Stimulated activated CD8-positive, alpha-beta memory T cell treated with anti-CD3 and anti-CD28 coated beads, Interleukin-7, amount 100 ng/mL, for 1 hour (primary cell): ENCODE measurements at places on chromosomes 5 and 9.

GRCh38 chr5:137336565-137337120, 162.5 kb downstream of the SPOCK1 start:
- no peak for DNase-seq

DNA sequence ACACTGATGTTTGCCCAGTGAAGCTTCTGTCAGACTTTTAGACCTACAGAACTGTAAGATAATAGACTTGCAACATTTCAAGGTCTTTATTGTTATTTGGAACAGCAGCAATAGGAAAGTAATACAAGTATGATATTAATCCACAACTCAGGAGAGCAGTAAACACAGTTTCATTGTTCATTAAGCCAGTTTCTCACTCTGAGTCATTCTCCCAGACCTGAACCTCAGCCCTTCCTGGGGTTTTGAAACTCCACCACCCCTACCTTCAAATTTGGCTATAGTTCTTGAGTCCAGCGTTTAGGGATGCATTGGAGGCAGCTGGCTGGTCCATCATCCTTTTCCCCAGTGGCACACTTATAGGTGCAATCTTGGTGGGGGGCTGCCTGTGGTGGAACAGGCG, 203.2 kb downstream of the RAB3C start:
- no peak for DNase-seq

DNA sequence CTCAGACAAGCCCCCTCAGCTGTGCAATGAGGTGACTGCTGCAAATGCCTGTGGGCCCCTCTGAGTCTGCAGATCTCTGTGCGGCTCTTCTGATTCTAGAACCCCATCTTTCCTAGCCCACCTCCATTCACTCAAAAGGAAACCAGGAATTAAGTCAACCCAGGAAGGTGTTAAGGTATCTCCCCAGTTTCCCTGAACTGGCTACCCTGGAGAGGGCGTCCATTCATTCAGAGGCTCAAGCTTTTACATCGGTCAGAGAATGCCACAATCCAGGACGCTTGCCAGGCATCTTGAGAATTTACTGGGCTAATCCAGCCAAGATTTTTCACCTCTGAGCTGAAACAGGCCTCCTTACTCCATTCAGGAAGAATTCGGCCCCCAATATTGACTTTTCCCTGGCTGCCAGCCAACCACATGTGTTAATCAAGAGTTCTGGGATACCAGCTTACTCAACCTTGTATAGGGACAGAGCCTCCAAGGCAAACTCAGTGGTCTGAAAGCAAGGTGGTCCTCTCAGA, 889 bp upstream of the ADAMTS12 start:
- no peak for DNase-seq

DNA sequence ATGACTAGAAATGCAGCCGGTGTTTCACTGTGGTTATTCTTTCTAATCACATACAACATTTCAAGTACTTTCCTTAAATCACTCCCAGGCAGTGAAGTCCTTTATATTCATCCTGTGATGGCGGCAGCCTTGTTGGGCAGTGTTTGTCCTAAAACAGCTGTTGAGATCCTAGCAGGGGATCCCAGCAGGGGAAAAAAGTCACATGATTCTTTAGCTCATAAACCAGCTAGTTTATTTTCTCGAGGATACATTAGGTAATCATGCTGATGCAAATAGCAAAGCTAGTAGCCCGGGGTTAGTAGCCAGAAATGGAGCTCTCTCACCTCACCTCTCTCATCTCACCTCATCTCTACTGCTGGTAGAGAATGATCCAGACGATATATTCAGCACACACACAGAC, 70.5 kb downstream of the FOXD1 start:
- no peak for DNase-seq

- DNase-seq: no peak
Measured at GRCh38 chr9:35908504-35909125, 675 bp upstream of the SPAAR start.

DNA sequence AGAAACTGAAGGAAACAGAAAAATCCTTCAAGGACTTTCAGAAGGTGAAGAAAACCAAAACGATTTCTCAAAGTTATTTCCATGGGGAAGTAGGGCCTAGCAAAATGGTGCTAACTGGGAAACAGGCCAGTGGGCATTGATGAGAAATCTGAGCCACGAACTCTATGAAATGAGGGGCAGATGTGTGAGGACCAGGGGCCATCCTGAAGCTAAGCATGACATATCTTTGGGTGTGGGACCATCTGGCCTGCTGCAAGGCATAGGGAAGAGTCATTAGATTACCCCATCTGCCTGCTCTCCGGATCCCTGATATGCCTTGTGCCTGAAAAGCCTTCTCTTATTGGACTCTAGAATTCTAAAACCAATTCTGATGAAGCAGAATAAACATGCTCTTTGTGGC, 143.8 kb downstream of the PALM2AKAP2 start:
- no peak for DNase-seq

DNA sequence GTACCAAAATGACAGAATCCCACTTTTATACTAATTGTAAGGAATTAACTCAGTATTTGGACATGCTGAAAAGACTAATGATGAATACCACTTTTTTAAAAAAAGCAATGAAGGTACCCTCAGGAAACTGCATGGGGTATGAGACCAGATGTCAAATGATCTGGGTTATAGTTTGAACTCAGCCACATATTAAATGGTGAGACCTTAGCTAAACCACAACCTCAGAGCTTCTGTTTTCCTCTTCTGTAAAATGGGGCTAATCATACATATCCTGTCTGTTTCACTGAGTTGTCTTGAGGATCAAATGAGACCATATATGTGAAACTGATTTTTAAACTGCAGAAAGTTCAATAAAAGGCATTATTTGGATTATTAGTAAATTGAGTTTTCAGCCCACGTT, 238.4 kb downstream of the AP3B1 start:
- no peak for DNase-seq

DNA sequence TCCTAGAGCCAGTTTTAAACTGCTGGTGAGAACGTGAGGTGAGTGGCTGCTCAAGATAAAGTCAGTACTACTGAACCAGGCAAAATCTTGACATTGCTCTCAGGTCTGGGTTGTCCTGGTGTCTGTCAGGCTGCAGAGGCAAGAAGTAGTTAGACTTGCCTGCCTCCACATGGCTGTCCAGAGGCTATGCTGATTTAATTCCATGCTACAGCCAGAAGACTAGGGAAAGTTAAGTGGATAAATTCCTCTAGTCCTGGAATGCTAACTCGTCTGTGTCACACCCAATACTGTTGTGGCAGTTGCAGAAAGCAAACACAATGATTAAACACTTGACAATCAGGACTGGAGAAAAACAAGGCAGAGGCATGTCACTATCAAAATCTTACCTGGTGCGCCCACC, 118.9 kb downstream of the ACER2 start:
- no peak for DNase-seq

GRCh38 chr9:34382054-34382453, 5.4 kb upstream of the MYORG start:
- DNase-seq: no peak

GRCh38 chr5:65620021-65620420, 4.1 kb downstream of the TRIM23 start:
- no peak for DNase-seq

GRCh38 chr9:35574578-35575122, 30.4 kb upstream of the TESK1 start:
- no peak for DNase-seq

DNA sequence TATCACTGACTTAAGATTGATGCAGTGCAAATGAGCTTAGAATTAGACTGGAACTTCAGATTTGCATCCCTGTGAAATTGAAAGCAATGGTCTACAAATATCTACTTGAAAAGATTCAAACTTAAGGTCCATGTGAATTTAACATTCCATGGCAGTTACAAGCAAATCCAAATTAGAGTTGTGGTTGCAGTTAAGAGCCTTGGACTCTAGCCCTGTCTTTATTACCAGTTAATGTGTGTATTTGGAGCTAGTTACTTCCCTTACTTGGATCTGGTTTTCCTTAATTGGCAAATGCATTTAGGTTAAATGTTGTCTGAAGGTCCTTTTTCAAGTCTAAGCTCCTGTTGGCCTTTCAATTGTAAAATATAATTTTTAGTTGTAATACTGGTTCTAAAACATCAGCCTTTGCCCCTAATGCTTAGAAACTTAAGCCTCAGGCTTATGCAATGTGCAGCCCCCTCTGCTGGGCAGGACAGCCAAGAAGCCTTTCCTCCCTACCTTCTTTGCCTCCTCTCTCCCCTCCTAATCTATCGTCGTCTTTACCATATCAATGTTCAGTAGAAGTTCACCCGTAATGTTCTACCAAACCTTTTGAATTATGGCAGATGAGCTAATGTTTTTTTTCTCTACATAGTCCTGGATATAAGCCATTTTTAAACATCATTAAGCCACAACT, 59.5 kb downstream of the ERMP1 start:
- no peak for DNase-seq

GRCh38 chr5:147688656-147689356, 93.7 kb downstream of the JAKMIP2 start:
- DNase-seq: no peak

DNA sequence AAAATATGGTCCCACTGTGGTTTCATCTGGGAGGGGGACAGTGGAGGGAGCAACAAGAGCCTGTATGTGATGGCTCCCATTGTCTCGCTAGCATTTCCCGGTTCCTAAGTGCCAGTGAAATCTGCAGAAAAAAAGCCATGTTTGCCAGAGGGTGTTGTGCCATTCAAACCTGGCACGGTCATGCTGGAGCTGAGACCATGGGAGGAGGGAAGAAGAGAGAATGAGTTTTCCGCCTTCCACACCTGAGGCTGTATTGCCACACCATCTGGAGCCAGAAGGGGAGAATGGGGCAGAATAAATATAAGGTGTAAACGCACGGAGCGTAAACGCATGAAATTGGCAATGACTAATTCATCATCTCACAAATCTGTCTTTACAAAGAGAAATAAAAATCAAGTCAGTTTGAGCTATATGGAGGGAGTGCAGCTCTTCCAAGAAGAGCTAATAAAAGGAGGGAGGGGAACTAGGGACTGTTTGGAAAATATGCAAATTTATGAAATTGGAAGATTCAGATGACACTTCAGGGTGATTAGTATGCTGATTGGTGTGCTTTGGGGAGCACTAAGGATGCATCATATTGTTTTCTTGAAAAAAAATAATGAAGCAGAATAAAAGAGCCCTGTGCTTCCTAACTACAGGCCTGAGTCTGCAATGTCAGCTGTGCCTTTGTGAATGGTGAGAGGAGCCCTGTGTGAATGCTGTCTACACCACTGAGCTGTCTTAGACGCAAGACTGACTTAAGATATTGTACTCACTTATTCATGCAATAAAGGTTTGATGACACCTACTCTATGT, 237.9 kb downstream of the NSG2 start:
- DNase-seq: no peak

- no peak for DNase-seq
Measured at GRCh38 chr5:132136906-132137305, 63.3 kb downstream of the CSF2 start.

GRCh38 chr5:36934740-36935356, 58.3 kb downstream of the NIPBL start:
- no peak for DNase-seq

- DNase-seq: no peak
Measured at GRCh38 chr5:52620315-52620714, 167.4 kb upstream of the ITGA1 start.

- no peak for DNase-seq
Measured at GRCh38 chr9:109320331-109320741, 523 bp downstream of the EPB41L4B start.

DNA sequence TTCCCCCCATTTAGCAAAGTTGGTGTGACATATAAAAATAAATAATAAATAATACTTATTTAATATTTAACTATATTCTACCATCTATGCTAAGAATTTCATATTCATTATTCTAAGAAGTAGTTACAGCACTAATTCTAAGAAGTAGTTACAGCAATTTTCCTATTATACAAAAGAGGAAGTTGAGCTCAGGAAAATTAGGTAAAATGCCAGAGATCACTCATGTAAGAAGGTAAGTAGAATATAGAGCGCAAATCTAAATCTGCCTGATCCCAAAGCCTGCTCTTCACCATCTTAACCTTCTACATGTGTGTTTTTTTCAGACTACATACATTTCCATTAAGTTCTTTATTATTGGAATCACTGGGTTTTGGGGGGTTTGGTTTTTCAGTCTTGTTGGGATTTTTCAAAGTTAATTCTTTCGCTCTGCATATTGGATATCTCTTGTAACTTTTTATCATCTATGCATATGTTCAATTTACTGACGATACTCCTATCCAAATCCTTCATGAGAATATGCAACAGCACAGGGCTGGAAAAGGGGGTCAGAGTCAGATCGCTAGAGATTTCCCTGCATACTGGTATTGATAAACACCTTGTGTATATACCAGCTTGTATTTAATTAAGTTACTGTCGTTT, 852.1 kb downstream of the MAT2B start:
- DNase-seq: no peak

- DNase-seq: no peak
Measured at GRCh38 chr5:179122411-179123108, 62.4 kb downstream of the ZNF354C start.

DNA sequence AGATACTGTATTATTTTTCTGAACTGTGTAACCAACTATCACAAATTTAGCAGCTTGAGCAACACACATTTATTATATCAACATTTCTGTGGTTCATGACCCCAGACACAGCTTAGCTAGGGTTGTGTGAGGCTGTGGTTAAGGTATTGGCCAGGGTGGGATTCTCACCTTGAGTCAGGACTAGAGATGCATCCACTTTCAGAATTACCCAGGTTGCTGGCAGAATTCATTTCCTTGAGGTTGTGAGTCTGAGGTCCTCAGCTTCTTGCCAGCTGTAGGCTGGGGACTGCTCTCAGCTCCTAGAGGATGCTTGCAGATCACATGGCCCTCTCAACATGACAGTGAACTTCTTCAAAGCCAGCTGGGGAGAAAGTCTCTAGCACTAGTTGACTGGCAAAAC, 122.5 kb upstream of the RASGRF2 start:
- DNase-seq: no peak

- no peak for DNase-seq
Measured at GRCh38 chr5:122412966-122413365, 100.9 kb downstream of the SNCAIP start.

DNA sequence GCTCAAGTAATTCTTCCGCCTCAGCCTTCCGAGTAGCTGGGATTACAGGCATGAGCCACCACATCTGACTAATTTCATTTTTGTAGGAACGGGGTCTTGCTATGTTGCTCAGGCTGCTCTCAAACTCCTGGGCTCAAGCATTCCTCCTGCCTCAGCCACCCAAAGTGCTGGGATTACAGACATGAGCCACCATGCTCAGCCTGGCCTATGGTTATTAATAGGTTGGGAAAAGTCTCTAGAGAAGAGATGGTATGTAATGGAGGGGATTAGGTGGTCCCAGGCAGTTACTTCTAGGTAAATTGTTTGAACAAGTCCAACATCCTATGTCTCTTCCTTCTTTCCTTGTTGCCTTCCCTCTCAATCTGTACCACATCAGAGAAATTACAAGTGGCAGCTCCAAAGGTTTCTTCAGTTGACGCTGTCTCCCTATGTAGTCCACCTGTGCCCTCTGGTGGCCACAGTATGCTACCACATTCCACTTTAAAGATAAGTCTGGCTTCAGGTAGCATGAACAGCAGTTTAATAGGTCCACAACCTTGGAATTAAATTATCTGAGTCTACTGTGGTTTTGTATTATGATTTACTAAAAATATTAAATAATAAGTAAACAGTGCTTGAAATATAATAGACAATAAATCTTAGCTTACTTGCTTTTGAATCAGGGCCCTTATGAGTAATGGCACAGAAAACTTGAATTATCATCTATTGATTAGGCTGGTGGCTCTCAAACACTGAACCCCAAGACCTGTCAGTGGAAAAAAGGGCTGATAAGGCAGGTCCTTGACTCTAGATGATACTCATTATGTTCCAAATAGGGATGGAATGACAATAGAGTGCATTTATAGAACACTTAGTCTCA, 9.7 kb downstream of the TIGD6 start:
- DNase-seq: peak; percentile 9

GRCh38 chr5:168796593-168797580, 217.7 kb upstream of the PANK3 start:
- DNase-seq: no peak
